Gastrocnemius medialis (tissue), 4 donors: ENCODE measurements at places on chromosomes 13 and 19. TPM values are rescaled to one million over a fixed set of nuclear protein-coding genes. Genes with fewer than 3 reads are reported as not detected.

- DNase-seq = no peak
Observed at GRCh38 chr19:13934785-13935109, 3.5 kb downstream of the PODNL1 start.

FBL gene
- total RNA-seq = 55.9 TPM

CARS2 gene
- 32.2 TPM for total RNA-seq

DNA sequence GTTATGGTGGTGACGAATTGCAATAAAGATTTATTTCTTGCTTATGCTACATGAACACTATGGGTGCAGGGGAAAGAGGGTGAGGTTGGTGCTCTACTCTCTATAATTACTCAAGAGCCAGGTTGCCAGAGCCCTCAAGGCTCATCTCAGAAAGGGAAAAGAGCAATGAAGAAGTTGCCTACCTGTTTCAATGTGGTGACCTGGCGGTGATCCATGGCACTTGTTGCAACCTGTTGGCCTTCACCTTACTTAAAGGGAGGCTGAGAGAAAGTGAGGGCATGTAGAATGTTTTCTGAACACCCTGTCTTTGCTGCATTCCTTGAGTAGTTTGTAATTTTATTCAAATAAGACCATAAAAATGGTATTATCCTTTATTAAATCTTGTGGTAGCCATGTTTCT, 394.4 kb downstream of the GPC6 start:
- no peak for DNase-seq

GRCh38 chr19:23437901-23438300, 42.6 kb upstream of the ZNF91 start:
- no peak for DNase-seq

KLC3 gene
- not detected for total RNA-seq

- no peak for DNase-seq
Observed at GRCh38 chr13:34926508-34926907, 15.6 kb upstream of the NBEA start.

GRCh38 chr19:12723641-12724426, at the start of gene TNPO2:
TNPO2 (minus strand) TSS chr19:12723932; CDS start chr19:12720977, 2,955 bp downstream.
- DNase-seq = peak; percentile 54

GRCh38 chr13:76836311-76836710, 49.9 kb downstream of the KCTD12 start:
- no peak for DNase-seq

DNA sequence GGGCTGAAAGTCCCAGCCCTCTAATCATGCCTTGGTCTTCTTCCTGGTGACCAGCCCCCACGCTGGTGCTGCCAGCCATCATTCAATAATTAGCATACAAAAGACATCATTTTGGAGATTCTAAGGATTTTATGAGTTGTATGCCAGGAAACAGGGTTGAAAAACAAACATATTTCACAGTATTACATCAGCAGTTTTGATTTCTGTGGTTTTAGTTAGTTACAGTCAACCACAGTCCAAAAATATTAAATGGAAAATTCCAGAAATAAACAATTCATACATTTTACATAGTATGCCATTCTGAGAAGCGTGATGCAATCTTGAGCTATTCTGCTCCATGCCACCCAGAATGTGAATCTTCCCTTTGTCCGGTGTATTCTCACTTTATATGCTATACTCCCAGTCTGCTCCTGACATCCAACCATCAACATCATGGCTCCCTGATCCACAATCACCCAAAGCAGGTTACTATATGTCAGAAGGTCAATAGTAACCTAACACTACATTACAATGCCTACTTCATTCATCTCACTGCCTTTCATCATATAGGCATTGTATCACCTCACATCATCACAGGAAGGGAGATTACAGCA, 49.2 kb downstream of the STOML3 start:
- DNase-seq = no peak

- DNase-seq = peak; percentile 85
Observed at GRCh38 chr19:39802958-39803357, 24.3 kb downstream of the LEUTX start.

DNA sequence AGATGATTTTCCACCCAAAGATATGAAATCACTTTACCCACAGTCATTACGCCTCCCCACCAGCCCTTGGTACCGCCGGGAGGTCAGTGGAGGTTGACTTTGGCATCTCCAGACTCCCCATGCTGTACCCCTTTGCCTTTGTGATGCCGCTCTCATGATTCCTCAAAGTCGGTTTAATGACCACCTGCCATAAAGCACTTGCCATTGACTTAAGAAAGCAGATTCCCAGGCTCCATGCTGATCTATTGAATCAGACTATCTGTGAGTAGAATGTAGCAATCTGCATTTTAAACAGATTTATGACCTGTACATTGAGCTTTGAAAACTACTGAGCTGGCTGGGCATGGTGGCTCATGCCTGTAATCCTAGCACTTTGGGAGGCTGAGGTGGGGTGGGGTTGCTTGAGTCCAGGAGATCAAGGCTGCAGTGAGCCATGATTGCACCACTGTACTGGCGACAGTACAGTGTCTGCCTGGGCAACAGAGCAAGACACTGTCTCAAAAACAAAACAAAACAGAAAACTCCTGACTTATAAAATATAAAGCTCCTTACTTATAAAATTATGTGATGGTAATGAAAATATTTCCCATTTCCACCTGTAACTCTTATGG, 235.2 kb downstream of the KLF5 start:
- no peak for DNase-seq

- DNase-seq = peak; percentile 87
Observed at GRCh38 chr19:45789035-45789786, 3.4 kb downstream of the DMWD start.

DNA sequence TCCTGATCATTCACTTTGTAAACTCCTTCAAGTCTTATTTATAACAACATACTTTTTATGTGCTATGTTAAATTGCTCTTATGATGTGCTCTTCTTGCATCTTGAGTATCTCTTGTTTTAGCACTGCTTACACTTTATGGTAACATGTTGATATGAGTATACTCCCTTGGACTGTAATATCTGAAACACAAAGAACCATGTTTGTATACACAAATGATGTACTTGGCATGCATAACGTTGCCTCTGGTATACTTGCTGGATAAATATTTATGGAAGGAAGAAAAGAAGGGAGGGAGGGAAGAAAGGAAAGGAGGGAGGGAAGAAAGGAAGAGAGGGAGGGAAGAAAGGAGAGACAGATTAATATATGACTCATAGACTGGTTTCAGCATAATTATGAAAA, 333.2 kb downstream of the PCDH9 start:
- no peak for DNase-seq

DNA sequence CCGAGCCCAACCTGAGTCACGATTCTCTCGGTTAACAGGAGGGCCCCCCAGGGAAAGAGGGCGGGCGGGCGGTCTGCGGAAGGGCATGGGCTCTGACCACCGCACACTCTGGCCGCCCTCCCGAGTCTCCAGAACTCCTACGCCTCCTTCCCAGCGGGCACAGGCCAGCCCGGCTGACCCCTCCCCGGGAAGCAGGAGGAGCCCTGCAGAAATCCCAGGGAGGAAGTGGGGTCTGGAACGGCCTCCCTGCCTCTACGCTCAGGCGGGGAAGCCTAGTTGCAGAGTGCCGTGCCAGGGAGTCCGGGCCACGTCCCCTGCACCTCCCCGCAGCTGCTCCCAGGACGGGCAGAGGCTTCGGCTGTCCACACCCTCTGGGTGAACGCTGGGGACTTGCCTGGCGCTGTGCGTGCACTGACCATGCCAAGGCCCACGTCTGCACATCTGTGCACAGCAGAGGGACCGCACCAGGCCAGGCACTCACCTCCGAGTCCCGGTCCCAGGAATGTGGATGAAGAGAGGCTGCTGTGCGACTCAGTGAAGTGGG, 20.8 kb downstream of the TCF3 start:
- DNase-seq = no peak

DNA sequence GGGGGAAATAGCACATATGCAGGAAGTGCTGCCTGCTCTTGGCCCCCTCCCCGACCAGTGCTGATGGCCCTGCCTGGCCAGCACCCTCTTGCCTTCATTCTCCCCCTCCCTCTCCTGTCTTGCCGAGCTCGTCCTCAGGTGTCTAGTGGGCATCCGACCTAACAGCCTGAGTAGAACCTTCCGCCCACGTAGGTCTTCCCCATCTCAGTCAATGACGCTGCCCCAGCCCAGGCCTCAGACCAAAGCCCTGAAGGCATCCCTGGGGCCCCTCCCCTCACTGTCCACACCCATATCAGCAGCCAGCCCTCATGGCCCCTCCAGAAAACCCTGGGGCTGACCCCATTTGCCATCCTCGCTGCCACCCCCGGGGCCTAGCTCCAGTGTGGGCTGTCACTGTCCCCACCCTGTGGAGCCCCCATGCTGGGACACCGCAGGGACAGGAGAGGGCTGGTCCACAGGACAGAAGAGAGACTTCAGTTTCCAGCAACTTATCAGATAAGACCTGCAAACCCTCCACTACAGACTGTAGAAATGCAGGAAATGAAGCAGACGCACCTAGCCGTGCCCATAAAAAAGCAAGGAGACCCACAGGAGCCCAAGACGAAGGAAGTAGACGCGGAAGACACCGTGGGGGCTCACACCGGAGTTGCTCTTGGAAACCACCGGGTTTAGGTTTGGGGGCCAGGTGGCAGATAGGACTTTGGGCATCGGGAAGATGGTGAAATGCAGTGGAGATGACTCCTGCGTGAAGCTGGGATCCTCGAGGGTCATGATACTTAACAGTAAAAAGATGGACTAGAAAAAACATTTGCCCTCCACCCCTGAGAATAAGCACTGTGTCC, 38.3 kb downstream of the AP1M1 start:
- DNase-seq = no peak

DNA sequence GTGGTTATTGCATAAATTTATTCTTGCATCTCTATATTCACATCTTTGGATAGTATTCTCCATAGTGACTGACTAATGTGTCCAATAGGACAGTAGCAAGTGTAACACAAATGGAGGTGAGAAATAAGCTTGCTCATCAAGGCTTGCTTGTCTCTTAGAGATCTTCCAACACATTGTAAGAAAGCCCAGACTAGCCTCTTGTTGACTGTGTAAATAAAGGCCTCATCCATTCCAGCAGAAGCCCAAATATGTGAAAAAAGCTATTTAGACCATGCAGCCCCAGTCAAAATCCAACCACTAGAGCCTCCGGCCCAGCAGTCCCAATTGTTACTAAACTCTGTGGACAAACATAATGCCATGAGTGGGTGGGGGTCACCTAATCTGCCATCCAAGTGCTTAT, 2.7 kb upstream of the ZNF615 start:
- no peak for DNase-seq
